ENCODE measurements at places on chromosomes 11 and 22.

- no peak for DNase-seq
Measured at GRCh38 chr11:72218251-72218745, 1.7 kb downstream of the FOLR2 start.

- no peak for DNase-seq
Measured at GRCh38 chr22:37273846-37274225, 8.5 kb upstream of the CYTH4 start.

DNA sequence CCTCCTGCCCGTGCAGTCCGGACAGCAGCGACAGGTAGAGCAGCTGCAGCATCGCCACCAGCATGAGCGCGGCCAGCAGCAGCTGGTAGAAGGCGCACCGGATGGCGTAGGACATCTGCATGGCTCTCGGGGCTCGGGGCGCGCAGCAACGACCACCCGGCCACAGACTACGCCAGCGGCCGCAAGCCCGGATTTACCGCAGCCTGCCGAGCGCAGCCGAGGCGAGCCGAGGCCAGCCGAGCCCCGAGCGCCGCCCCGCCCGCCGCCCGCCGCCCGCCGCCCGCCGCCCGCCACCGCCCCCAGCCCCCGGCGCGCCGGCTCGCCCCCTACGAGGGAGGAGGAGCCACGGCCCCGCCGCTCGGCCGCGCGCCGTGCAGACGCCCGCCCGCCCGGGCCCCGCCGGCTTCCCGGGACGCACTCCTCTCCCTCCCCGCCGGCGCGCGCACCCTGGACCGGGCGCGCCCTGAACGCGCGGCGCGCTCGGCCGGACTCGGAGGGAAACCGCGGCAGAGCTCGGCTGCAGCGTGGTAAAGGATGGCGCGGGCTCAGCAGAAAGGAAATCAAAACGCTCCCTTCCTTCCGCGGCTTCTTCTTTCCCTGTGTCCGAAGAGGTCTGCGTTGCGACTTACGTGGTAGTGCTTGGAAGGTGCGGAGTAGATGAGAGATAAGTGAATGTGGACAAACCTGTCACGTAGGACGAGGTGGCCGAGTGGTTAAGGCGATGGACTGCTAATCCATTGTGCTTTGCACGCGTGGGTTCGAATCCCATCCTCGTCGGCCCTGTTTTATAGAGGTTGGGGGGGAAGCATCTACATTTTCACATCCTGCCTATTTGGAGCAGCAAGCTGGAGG is at the start of gene B4GAT1:
B4GAT1 (minus strand) TSS at position 205 of the 852 bp plus-strand sequence; CDS start at position 121, 84 bp downstream.
- DNase-seq, result peak; percentile 83

DNA sequence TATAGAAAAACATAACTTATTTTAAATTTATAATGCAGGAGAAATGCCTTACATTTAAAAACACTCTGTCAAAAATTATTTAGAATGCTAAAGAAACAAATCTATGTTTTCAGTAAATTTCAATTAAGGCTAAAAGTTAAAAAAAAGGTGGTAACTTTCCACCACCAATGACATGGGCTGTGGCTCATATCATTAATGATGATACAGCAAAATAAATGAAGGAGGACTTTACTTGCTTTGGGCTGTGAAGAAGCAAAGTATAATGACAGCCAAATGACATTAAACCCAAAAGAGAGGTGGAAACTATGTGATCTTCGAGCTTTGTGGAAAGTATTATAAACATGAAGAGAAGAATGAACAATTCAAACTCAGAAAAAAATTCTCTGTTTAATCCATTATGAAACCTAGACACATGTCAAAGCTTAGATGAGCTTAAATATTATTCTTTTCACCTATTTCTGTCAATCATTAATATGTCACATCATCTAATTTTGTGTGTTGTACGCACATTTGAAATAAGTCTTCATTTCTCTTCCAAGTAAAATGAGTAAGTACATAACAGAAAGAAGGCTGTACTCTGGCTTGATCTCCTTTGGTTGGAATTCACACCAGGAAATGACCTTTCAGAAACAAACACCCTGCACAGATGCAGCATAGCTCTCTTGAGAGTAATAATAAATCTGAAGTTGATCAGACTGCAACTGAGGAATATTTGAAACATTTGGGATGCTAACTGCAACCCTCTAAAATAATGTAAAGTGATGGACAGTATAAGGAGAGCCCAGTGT is 265.8 kb downstream of the TTC28 start:
- DNase-seq, result no peak

DNA sequence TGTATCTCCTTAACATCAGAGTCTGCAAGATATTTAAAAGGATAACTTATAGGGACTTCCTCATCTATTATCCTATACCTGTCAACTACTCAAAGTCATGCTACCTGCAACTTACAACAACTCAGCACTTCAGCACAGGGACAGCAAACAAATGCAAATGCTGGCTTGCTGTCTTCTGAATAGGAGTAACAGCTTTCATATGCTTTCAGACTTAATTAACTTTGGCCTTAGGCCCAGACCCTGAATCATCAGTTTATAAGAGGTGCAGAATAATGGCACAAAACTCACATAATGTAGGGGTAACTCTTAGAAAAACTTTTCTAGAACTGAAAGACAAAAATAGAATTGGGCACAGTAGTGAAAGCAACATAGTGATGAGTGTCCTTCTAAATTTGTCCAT is 953.4 kb downstream of the DLG2 start:
- no peak for DNase-seq

- no peak for DNase-seq
Measured at GRCh38 chr11:45390407-45390806, 104.3 kb upstream of the SYT13 start.
